Fibroblast of the conjunctiva (primary cell): ENCODE measurements at places on chromosomes 7 and 10.

DNA sequence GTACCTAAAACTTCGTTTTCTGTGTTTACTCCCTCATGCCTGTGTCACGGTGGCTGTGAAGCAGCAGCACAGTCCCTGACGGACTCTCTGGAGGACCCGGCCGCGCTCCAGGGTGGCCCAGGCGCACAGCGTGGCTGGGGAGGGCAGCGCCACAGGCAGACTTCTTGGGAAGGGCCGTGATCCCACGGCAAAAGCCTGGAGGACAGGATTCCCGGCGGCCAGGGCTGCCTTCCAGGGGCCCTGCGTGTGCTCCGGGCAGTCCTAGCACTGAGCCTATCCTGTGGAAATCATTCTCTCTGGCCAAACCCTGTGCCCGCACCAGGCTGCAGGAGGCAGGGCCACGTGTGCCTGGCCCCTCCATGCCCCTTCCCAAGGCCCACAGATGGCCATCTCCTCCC, 244.2 kb downstream of the MAD1L1 start:
- no peak for DNase-seq

DNA sequence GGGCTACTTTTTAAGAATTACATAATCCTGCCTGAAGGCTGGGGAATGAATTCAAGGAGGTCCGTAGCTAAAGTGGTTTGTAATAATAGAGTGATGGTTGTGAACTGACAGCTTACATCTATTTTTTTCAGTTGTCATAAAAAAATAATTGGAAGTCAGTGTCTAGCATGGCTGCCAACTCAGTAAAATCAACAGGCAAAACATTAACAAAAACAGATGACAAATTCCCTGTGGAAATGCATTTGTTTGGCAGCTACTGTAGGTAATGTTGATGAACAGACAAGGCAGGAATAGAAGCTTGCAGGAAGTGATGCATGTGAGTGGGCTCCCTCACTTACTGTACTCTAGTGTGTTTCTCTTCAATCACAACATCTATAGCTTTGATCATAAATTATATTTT, 766.0 kb upstream of the POT1 start:
- DNase-seq: no peak

DNA sequence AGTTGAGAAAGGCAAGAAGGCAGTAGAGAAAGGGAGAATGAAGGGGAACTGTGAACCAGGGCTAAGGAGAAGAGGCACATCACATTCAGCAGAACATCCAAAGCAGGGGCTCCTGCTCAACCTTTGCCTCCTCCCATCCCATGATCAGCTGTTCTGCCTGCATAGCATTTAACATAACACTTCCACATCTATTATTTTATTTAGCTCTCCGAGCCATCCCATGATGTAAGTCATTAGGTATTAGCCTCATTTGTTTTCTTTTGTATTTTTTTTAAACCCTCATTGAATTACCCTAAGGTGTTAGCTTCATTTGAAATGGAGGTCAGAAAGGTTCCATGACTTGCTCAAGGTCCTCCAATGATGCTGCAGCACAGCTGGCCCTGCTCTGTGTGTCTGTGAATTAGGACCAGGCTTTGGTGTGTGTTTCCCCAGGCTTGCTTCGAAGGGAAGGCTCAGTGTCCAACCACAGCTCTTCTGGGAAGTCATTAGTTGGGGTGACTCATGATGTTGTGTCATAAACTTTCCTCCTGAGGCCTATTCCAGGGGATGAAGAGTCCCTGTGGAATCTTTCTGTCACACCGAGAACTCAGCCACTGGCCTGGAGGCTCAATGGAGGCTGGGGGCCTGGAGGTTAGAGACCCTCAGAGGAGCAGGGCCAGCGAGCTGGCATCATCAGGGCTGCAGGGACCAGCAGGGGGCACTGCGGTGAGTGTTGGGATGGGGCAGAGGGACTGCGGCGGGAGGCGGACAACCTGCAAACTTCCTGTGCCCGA, 16.5 kb downstream of the NPFFR1 start:
- peak; percentile 63 for DNase-seq

DNA sequence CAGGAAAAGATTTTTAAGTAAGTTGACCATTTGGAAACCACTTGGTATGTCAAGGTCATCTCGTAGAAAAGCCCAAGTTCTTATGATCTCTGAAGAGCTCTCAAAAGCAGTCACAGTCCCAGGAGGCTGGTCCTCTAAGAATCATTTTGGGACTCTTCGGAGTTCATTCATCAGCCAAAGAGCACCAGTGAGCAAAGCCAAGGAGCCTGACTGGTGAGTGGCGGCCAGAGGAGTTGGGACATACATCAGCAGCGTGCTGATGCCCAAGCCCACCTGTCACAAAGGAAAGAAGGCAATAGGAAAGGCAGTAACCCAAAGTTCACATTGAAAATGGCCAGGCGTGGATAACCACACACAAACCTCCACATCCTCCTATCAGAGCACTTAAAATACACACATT, 17.5 kb downstream of the COX15 start:
- no peak for DNase-seq

- peak; percentile 51 for DNase-seq
Observed at GRCh38 chr10:18145652-18146051, 5.4 kb downstream of the CACNB2 start.

- DNase-seq: no peak
Observed at GRCh38 chr10:118472415-118473304, 122.8 kb downstream of the PRLHR start.
